ENCODE measurements at places on chromosomes 7 and 10. TPM values are rescaled to one million over a fixed set of nuclear protein-coding genes. Genes with fewer than 3 reads are reported as not detected.

SPDYE5 gene
- not detected for total RNA-seq

ATG9B gene
- total RNA-seq, result not detected

UCN3 gene
- total RNA-seq, result not detected

PTF1A gene
- not detected for total RNA-seq

PTPN20 gene
- 0.74 TPM for total RNA-seq

TAF6 gene
- total RNA-seq, result 27.7 TPM

CTAGE4 gene
- total RNA-seq, result 0.58 TPM

GDF2 gene
- total RNA-seq, result not detected

CALD1 gene
- 227 TPM for total RNA-seq

Measured in mesenteric fat pad (tissue), 1 donor.